ENCODE measurements at places on chromosomes 4 and X.

DNA sequence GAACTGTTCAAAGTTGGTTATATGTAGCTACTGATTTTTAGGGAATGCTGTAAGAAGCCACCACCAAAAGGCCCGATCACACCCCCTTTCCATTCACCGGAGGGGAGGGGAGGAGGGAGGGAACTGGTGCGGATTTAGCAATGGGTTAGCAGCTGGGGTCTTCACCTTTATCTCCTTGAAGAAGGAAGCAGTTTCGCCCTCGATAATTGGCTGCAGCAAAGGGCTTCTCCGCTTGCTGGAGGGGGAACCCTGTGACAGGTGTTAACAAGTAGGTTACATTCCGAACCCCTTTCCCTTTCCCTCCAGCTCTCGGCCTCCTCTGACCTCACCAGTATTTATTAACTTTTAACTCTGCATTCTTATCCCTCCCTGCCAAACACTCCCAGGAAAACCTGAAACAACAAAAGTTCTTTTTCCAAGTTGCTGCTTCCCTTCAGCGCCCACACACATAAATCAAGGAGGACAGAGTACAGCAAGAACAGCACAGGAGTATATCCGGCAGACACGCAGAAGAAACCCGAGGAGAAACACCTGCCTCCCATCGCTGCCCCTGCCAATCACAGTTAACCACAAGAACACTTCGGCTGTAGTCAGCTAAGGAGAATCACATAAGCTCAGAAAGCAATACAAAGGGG lies 39.8 kb upstream of the NAP1L5 start:
- no peak for DNase-seq

DNA sequence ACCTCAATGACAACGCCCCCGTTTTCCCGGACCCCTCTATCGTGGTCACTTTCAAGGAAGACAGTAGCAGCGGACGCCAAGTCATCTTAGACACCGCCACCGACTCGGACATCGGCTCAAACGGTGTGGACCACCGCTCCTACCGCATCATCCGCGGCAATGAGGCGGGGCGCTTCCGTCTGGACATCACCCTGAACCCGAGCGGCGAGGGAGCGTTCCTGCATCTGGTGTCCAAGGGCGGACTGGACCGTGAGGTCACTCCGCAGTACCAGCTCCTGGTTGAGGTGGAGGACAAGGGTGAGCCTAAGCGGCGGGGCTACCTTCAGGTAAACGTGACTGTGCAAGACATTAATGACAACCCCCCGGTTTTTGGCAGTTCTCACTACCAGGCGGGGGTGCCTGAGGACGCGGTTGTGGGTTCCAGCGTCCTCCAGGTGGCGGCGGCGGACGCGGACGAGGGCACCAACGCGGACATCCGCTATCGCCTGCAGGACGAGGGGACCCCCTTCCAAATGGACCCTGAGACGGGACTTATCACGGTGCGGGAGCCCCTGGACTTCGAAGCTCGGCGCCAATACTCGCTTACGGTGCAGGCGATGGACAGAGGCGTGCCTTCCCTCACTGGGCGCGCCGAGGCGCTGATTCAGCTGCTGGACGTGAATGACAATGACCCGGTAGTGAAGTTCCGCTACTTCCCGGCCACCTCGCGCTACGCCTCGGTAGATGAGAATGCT lies 2.2 kb downstream of the FAT4 start:
- no peak for DNase-seq

DNA sequence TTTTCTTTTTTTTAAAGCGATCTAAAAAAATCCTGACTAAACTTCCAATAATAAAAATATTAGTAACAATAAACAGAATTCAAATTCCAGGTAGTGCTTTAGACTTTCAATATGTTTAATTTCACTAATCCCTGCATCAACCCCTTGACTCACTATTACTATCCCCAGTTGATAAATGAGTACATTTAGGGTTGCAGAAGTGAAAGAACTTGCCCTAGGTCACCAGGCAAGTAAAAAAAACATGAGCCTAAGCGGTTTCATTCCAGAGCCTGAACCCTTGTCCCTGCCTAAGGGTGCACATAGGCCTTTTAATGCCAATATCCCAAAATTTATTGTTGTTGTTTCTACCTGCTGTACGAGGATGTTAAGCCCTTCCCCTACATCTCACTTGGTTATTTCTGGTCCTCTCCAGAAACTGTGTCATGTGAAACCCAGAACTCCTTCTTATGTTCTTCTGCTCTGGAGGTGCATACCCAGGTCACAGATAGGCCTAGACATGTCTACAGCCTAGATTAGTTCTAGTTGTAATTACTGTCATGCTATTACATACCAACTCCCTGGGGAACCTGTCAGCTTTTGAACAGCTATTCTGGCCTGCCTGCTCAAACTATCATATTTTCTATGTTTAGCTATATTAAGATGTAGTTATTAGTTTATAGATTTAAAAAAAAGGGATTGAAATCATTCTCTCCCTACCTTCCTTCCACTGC lies 244.5 kb upstream of the PITX2 start:
- DNase-seq, result no peak

DNA sequence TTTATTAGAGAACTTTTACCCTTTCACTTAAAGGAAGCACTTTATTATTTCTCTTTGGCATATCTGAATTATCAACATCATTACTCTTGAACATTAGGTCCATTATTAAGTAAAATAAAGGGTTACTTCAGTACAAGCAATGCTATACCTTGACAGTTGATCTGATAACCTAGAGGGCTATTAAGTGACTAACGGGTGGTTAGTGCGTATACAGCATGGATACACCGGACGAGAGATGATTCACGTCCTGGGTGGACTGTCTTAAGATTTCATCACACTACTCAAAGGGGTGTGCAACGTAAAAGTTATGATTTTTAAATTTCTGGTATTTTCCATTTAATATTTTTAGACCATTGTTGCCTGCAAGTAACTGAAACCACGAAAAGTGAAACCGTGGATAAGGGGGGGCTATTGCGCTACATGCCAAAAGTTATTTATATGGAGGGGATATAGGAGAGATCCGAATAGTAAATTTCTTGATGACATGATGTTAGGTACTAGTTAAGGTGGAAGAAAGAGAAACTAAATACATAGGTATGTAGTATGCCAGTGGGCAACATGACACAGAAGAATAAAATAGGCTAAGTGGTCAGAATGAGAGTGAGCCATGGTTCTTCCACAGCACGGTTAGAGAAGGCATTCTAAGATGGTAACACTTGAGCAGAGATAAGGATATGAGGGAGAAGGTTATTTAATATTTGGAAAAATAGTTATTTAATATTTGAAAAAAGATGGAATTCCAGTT lies 230.8 kb upstream of the ANKRD50 start:
- DNase-seq, result no peak

GRCh38 chr4:158111241-158111640 lies 61.6 kb downstream of the GASK1B start:
- DNase-seq, result no peak

GRCh38 chr4:27100713-27101112 lies 240.1 kb downstream of the STIM2 start:
- no peak for DNase-seq

DNA sequence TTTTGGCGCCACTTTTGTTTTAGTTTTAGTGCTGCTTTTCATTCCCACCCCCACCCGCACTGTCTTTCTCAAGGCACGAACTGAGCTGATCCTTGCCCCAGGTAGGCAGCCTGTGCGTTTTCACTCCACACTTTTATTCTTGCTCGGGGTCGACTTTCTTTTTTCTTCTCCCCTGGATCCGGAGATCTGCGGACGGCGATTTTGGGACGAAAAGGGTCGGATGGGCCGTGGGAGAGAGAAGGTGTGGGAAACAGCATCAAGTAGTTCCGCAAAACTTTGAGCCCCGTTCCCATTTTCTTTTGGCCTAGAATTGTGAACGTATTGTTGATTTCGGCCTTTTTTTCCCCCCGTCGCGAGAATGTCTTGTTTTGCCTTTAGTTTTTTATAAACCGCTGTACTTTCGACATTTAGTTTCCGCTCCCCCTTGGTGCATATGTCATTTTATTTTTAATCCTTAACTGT lies 531 bp downstream of the STAG2 start:
- no peak for DNase-seq

DNA sequence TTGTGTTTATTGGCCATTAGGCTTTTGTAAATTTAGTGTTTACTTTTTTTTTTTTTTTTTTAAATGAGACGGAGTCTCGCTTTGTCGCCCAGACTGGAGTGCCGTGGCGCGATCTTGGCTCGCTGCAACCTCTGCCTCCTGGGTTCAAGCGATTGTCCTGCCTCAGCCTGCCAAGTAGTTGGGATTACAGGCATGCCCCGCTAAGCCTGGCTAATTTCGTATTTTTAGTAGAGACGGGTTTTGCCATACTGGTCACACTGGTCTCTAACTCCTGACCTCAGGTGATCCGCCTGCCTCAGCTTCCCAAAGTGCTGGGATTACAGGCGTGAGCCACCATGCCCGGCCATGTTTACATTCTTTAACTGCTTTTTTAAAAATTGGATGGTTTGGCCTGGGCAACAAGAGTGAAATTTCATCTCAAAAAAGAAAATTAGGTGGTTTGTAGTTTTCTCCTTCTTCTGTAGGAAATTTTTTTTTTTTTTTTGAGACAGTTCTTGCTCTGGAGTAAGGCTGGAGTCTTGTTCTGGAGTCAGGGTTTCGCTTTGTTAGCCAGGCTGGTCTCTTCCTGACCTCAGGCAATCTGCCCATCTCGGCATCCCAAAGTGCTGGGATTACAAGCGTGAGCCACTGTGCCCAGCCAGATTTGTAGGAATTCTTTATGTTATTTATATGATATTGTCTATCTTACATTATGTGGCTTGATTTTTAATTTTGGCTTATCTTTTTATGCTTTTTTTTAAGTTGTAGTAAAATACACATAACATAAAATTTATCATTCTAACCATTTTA lies 15.1 kb downstream of the UBE2K start:
- DNase-seq, result no peak

DNA sequence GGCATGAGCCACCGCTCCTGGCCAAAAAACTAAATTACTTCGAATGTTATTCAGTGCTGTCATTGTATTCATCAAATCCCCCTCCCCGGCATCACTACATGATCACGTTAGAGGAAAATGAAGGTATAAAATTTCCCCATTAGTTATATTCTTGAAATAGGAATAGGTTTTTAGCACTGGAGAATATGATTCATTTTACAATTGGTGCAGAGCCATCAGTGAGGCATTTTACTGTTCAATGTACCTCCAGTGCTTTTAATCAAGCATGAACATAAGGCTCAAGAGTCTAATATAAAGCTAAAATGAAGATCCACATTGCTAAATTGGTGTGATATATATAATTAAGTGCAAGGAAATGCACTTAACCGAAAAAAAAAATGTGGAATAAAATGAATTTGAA lies 18.3 kb downstream of the KLF3 start:
- no peak for DNase-seq

GRCh38 chr4:53169695-53170617 lies 195.9 kb downstream of the SCFD2 start:
- DNase-seq, result no peak

- DNase-seq, result no peak
Measured at GRCh38 chr4:90127706-90128345, 632 bp downstream of the CCSER1 start.

DNA sequence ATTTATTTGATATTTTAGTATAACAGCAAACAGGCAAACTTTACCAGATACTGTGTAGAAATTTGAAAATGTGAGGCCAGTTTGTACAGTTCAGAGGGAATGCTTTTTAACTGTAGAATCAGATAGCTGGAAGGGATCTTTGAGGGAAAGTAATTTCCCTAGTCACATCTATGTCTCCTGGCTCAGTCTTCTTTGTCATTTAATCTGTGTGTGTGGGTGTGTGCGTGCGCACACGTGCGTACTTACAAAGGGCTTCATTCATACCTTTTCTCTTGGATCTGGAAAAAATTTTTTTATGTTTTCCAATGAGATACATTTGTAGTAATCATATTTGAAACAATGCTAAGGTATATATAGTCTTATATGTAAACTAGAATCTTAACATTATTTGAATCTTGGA lies 44.6 kb downstream of the IL13RA1 start:
- DNase-seq, result no peak

- no peak for DNase-seq
Measured at GRCh38 chr4:16129336-16129735, 45.5 kb upstream of the PROM1 start.

GRCh38 chr4:146585761-146586333 lies 52.8 kb upstream of the POU4F2 start:
- DNase-seq, result no peak

DNA sequence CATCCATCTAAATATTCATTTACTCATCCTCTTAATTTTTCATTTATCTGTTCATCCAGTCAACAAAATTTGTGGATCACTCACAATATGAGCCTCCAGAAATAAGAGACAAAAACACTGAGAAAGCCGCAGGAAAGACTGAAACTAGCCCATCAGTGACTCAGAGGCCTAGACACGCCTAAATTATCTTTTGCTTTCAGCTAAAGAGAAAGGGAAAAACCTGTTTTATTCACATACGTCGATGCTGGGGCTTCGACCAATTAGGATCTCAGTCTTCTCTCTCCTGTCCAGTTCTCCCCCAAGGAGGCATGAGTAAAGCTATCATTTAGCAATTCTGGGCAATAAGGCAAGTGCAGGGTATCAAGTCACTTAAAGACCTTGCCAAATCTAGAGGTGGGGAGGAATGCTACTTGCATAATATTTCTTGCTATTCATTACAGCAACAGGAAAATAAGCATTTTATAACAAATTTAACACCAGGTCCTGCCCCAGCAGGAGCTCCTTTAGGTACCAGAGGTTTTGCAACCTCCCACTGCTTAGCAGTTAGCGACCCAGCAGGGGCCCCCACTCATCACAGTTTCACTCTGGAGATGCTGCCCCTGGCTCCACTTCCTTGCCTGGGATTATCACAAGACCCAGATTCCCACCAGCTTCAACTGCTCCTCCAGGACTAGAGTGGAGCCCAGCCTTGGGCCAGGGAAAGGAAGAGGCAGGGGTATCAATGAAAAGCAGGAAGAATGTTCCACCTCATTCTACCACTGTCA lies 30.1 kb upstream of the TMEM154 start:
- no peak for DNase-seq

DNA sequence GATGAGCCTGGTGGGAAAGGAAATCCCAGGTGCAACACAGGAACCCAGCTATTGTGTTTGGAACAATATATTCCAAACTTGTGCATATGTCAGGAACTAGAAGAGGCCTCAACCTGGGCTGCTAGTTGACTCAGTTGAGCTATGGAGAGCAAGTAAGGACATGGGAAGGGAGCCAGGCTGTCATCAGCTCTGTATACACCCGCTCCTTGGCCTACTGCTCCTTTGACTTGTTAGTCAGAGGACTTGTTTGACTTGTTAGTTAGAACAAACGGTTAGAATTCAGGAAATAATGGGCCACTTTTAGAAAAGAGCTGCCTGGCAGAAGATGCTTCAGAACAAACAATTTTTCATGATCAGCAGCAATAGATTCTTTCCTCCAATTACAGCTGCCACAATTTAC lies 76.4 kb downstream of the CBLL2 start:
- DNase-seq, result no peak

GRCh38 chr4:108828620-108829019 lies 65.8 kb upstream of the ETNPPL start:
- no peak for DNase-seq

GRCh38 chrX:132623942-132624341 lies 135.1 kb upstream of the MBNL3 start:
- DNase-seq, result no peak

Measured in activated CD8-positive, alpha-beta memory T cell treated with anti-CD3 and anti-CD28 coated beads for 1 hour (primary cell).